ENCODE measurements at places on chromosomes 5 and 9. TPM values are rescaled to one million over a fixed set of nuclear protein-coding genes. Genes with fewer than 3 reads are reported as not detected.

GRCh38 chr5:166618526-166618925 lies 1672.9 kb upstream of the WWC1 start:
- ATAC-seq: no peak

GRCh38 chr9:86732514-86733171 lies 214.7 kb downstream of the GAS1 start:
- peak; percentile 85 for ATAC-seq

RASEF gene
- total RNA-seq: 14.1 TPM

DBH gene
- total RNA-seq: 1.0 TPM

All from motor neuron (in vitro differentiated cells).